ENCODE measurements at places on chromosomes 7 and 10.

DNA sequence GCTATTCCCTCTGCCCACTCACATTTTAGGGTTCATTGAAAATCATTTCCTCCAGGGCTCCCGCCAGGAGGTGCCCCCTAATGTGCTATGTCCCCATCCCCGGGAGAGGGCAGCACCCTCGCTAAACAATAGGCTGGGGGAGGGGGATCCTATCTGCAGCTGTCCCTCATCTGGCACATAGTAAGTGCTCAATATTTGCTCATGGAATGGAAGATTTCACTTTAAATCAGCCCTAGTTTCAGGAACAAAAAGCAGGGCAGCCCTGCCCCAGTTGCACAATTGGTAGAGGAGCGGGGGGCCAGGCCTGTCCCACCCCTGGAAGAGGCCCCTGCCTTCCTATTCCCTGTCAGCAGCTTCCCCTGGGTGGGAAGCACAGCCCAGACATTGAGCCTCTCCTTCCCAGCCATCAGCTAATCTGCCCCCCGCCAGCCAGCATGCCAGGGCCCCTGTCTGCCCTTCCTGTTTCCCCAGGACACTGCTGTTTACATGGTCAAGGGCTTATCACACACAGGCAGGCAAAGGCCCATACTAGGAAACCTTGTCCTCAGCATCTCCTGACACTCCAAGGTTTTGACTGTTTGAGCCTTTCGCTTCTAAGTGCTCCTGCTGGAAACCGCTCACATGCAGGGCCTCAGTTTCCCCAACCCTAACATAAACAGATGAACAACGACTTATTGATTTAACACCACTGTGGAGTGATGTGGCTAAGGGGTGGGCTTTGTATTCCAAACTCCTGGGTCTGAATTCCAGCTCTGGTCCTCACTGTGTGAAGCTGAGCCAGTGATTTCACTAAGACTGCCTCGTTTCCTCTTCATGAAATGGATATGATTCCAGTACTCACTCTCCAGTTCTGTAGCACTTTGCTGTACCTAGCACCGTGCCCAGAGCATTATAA is 130.7 kb upstream of the ZMIZ1 start:
- DNase-seq = no peak

- DNase-seq = no peak
These were observed 40.5 kb downstream of the MACC1 start for GRCh38 chr7:20176578-20177242.

DNA sequence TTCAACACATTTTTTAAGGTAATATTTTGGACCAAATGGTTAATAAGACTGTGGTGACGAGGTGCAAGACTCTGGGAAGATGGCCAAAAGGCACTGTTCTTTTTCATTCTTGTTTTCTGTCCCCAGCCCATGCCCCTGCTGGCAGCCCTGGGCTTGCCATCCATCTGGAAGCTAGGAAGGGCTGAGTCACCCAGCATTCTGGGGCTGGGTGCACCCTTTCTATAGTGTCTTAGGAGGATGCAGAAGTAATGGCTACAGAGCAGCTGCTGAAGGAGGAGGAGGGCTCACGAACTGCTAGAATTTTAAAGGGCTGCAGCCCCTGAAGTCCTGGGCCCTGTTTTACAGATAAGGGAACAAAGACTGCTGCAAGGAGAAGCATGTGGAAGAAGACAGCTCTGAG is 42.8 kb upstream of the ZNF32 start:
- no peak for DNase-seq

DNA sequence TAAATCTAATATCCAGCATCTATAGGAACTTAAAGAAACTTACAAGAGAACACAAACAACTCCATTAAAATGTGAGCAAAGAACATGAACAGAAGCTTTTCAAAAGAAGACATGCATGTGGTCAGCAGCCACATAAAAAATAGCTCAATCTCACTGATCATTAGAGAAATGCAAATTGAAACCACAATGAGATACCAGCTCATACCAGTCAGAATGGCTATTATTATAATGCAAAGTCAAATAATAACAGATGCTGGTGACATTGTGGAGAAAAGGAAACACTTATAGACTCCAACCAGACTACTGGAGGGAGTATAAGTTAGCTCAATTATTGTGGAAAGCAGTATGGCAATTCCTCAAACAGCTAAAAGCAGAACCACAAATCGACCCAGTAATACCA is 1314.5 kb downstream of the XPNPEP1 start:
- no peak for DNase-seq

- no peak for DNase-seq
These were observed 62.6 kb upstream of the CACNA2D1 start for GRCh38 chr7:82506208-82506607.

GRCh38 chr10:112950714-112951358 is 789 bp downstream of the TCF7L2 start:
- no peak for DNase-seq

DNA sequence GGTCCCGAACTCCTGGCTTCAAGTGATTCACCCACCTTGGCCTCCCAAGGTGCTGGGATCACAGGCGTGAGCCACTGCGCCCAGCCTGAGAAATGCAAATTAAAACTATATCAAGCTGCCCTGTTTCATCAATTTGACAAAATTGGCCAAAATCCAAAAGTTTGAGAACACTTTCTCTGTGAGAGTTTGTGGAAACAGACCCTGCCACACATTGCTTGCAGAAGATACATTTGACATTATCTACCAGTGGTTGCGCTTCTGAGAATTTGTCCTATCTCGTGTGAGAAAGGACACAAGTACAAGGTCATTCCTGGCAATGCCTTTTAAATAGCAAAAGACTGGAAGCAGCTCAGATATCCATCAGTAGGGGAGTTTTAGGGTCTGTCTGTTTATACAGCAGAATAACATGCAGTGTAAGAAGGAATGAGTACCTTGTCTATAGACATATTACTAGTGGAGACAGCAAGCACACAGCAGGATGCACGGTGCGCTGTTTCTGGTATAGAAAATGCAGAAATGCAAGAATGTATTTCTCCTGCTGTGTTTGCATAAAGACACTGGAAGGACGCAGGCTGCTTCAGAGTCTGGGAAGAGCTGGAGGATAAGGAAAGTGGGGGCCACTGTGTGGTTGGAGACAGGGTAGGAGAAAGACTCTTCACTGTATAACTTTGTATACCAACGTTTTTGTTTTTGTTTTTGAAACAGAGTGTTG is 4.3 kb downstream of the LHPP start:
- no peak for DNase-seq

- no peak for DNase-seq
These were observed 156.3 kb downstream of the SLC16A9 start for GRCh38 chr10:59553162-59553900.

GRCh38 chr7:142383841-142384492 is 126.1 kb upstream of the PRSS58 start:
- no peak for DNase-seq

GRCh38 chr10:132443605-132443982 is 46.6 kb downstream of the PWWP2B start:
- peak; percentile 67 for DNase-seq

GRCh38 chr10:118808601-118809356 is 54.0 kb upstream of the CACUL1 start:
- no peak for DNase-seq

DNA sequence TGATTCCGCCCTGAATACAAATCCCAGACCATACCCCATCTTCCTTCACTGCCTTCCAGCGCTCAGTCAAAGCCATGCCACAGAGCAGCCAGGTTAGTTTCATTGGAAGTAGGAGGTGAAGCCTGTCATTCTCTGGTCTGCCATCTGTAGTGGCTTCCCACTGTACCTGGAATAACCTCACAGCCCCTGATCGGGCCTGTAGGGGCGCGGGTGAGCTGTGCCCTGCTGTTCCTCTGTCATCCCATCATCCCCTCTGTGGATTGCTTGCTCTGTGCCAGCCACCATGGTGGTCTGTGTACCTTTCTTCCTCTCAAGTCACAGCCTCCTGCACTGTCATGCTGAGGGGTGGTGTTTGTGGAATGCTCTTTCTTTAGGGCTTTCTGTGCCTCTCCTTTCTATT is 155.1 kb downstream of the ZNF22 start:
- no peak for DNase-seq

- no peak for DNase-seq
These were observed 196.8 kb downstream of the TAX1BP1 start for GRCh38 chr7:27936768-27937102.

DNA sequence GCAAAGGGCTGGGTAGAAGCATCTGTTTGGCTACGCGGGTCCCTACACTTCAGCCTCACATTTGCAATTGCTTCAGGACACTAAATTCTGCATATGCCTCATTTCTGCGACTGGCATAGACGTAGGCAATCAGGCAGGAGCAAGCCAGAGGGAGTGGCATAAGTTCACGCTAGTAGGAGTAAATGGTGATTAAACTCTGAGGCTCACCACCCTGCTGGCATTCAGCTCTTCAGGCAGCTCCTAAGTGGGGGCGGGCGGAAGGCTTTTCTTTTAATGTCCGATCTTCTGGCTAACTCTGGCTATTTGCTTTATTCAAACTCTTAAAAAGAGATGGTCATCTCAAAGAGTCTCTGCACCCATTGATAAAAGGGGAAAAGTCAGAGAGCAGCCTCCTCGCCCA is 45.3 kb downstream of the RGS10 start:
- DNase-seq = no peak

- no peak for DNase-seq
These were observed 126.3 kb downstream of the ARHGAP21 start for GRCh38 chr10:24597426-24597825.

DNA sequence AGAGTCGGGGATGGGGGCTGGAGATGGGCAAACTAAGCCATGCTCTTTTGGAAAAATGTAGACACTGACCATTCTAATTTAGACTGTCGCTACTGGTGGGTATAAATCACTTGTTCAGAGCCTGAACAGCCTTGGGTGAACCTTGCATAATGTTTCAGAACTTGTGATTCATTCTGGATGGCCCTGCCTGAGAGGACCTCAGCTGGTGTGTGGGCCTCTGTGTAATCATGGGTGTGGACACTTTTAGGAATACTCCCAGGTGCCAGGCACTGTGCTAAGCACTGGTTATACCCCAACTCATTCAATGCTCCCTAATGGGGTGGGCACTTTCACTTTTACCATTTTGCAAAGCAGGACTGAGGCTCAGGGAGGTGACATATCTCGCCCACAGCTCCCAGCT is 26.8 kb upstream of the TM9SF3 start:
- no peak for DNase-seq

- no peak for DNase-seq
These were observed 291.2 kb upstream of the AOAH start for GRCh38 chr7:37015353-37016034.

GRCh38 chr7:130374507-130374906 is 5.8 kb upstream of the CPA1 start:
- no peak for DNase-seq

GRCh38 chr10:52391927-52392602 is 78.0 kb downstream of the DKK1 start:
- no peak for DNase-seq

DNA sequence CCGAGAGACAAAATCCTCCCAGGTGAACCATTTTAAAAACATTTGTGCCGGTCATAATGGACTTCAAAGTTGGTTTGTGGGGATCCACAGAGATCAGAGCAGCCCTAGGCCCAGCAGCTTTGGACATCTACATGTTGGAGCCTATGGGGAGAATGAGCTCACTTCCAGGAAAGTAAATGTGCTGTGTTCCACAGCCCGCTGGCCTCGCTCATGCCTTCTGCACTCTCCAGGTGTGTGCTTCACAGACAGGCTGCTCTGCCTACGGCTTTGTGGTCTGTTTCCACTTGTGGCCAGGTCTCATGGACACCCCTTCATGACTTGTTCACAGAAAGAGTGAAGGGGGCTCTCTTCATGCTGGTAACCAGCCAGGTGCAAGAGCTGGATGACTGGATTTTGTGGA is 141.6 kb downstream of the ADARB2 start:
- DNase-seq = no peak

DNA sequence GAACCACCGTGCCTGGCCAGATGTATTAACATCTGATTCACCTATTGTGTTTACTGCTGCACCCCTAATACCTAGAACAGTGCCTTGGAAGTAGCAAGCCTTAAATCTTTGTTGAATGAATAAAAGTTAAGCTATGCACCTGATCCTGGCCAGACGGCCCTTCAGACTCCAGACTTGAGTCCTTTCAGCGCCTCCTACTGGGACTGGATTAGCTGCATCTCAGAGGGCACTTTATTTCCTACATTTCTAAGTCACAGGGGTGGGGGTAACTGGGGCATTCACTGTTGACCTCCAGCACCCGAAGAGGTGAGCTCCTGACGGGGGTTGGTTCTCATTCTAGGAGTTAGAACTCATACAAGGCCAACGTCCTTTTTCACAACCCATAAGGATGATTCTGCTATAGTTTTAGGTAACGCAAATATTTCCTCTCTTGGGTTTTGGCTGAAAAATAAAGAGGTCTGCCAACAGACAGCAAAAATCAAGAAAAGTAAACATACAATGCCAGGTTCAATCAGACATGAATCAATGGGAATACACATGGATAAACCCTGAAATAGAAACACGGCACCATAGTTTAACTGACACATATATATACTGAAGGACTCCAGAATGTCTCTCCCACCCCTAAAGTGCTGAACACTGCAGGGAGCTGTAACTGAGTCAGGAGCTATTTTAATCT is 48.0 kb upstream of the DLG5 start:
- DNase-seq = no peak

DNA sequence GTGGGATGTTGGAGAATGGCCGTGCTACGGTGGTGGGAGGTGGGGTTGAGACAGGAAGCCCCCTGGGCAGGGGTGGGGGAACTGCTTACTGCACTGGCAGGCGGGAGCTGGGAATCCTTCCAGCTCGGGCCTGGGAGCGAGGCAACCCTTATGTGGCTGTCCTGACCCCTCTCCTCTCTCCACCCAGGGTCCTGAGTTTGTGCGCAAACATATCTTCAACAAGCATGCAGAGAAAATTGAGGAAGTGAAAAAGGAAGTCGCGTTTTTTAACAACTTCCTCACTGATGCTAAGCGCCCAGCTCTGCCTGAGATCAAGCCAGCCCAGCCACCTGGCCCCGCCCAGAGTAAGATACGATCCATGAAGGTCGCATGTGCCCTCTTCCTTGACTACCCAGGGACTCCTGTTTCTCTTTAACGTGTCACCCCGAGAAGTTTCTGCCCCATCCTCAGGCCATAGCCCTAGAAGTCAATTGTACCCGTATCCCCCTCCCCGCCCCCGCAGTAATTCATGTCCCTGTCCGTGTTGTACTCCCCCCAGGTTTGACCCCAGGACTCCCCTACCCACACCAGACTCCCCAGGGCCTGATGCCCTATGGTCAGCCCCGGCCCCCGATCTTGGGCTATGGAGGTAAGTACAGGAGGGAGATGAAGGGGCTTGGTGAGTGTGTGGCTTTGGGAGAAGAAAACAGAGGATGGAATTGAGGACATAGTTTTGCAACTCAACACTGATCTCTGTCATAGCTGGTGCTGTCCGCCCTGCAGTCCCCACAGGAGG is 1.8 kb downstream of the UFSP1 start:
- no peak for DNase-seq

GRCh38 chr7:15580604-15581351 is 19.0 kb upstream of the AGMO start:
- DNase-seq = no peak

- DNase-seq = no peak
These were observed 541.0 kb upstream of the FZD8 start for GRCh38 chr10:36183056-36183455.

GRCh38 chr7:156845379-156846101 is 47.4 kb downstream of the LMBR1 start:
- no peak for DNase-seq

GRCh38 chr7:74400420-74401136 is 53.1 kb upstream of the GTF2IRD1 start:
- no peak for DNase-seq
